Upper lobe of left lung (tissue), 6 donors: ENCODE measurements at places on chromosomes 1 and 21. TPM values are rescaled to one million over a fixed set of nuclear protein-coding genes. Genes with fewer than 3 reads are reported as not detected.

ACTL8 gene
- not detected for total RNA-seq

BARHL2 gene
- not detected for total RNA-seq

IGSF5 gene
- not detected for total RNA-seq

ADORA1 gene
- total RNA-seq = 3.1 TPM

KLHDC8A gene
- total RNA-seq = 0.34 TPM

PIK3C2B gene
- 29.4 TPM for total RNA-seq

HIVEP3 gene
- total RNA-seq = 13.0 TPM

A3GALT2 gene
- total RNA-seq = not detected

DNM3 gene
- 30.4 TPM for total RNA-seq

OR2T35 gene
- total RNA-seq = not detected

POTED gene
- not detected for total RNA-seq

KMO gene
- 5.5 TPM for total RNA-seq

NDUFS2 gene
- 77.5 TPM for total RNA-seq

TLCD4 gene
- 17.3 TPM for total RNA-seq

PPIAL4G gene
- not detected for total RNA-seq

IVL gene
- total RNA-seq = 0.24 TPM

OVAAL gene
- not detected for total RNA-seq

S100PBP gene
- 20.8 TPM for total RNA-seq

FALEC gene
- not detected for total RNA-seq

CTBS gene
- 22.0 TPM for total RNA-seq

HSPA13 gene
- total RNA-seq = 2.1 TPM

AMPD1 gene
- not detected for total RNA-seq

CDCA8 gene
- total RNA-seq = 2.0 TPM

SAMD13 gene
- not detected for total RNA-seq

CDK11A gene
- total RNA-seq = 45.5 TPM

GPR153 gene
- total RNA-seq = 9.4 TPM

PGLYRP4 gene
- total RNA-seq = not detected
